ENCODE measurements at places on chromosomes 7 and 10.

DNA sequence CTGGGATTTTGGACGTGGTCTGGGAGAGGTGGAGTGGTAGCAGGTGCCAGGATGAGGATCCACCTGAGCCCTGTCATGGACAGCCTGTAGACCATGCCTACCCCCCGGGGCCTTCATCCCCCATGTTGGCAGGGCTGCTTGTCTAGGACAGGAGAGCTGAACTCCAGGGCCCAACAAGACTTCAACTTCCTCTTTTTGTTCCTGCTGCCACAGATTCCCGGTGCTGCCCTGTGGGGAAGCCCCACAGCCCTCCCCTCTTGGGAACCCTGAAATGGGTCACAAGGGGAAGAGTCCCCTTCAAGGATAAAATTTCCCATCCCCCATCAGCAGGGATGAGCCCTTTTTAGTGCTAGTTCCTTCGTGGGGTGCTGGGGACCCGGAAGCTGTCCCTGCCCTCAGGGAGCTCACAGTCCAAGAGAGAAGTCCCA is 1.3 kb upstream of the CUEDC2 start:
- no peak for DNase-seq

DNA sequence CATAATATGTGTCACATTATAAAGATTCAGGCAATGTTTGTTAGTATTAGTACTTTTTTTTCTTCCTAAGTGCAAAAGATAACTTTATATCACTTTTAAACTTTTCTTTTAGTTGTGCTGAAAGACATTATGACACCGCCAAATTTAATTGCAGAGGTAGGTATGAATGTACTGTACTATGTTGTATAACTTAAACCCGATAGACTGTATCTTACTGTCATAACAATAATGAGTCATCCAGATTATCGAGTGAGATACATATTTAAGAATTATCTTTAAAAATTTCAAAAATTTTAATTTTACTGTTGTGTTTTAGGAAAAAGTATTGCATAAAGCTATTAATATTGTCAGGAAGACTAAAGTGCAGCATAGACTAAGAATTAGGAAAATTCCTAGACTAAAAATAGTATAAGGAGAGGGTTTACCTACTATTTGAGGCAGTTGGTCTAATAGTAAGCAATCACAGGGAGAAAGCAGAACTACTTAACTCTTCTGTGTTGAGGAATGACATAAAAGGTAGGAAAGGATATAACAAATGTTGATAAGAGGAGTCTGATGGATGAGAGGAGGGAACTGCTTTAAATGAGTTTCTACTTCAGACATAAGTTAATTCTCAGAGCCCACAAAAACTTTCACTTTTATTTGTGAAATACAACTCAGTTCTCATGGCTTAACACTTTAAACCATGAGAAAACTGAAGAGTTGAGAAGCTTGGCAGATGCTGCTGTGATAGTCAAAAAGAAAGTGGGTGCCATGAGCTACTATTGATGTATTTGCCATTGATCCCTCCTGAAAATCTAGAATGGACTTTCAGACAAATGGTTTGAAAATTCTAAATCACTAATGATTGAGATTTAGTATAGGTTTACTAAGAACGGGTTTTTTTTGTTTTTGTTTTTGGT is 67.8 kb downstream of the PTEN start:
- no peak for DNase-seq

DNA sequence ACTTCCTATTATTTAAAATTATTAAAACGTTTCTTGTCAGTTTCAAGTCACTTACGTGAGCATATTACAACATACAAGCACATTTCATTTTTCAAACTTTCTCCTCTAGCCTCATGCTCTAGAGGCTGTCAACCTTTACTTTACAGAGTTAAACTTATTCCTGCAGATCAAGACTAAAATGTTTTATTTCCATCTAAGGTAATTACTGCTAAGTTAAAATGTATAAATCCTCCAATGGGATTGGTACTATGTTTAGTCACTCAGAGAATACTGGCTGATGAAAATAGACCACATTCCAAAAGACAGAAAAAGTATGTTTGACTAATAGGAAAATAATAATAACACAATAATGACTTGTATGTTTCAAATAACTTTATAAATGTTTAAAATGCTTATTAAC is 8.4 kb upstream of the TRDMT1 start:
- DNase-seq = peak; percentile 28

DNA sequence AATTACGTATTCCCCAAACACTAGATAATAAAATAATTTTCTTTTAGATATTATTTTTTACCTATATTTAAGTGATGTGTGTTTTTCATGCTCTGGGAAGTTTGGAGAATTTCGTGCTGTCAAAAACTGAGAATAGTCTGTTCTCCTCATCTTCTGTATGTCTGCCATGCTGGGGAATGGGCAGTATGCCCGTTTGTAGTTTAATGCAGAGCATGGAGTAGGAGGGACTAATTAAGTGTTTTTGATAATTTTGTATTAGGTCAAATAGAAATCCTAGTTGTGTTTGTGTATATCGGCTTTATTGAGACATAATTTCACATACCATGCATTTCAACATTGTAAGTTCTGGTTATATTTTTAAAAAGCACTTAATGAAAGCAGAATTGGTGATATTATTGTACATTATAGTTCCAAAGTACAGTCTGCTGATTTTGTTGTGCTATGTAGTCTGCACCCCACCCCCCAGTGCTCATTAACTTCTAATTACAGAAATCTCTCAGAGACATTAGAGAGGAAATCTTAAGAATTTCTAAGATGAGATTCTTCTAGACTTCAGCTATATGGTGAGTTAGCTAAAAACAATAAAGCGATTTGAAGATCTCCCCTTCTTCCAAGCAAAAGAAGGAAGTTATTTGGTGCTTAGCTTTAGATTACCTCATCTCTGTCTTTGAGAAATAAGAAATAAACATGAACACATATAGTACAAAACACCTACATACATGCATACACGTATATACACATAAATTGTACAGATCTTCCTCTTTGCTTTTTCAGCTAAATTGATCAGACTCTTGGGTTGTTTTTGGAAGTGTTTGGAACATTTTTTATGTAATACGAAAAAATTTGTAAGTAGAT is 22.2 kb downstream of the ZRANB1 start:
- DNase-seq = no peak

DNA sequence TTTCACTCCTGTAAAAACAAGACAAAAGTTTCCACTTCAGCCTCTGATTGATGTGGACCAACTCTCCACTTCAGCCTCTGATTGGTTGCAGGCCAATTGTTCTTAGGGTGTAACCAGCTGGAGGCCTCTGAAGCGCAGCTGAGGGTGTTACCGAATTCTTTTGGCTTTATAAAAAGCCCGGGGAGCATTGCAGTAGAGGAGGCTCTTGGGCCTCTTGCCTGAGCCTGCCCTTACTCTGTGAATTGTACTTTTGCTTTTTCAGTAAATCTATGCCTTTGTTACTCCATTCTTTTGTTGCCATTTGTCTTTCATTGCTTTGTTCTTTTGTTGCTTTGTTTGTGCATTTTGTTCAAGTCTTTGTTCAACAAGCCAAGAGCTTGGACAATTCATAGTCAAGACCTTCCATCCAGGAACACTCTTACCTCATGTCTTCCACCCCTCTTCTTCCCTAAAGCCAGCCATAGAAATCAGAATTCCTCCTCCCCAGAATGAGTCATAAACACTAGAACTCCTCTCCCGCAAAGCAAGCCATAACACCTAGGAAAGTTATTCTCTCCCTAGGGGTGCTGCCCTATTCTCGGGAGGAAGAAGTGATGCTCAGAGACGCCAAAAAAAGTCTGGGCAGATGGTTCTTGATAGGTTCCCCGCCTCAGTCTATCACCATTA is 53.5 kb upstream of the ARMC3 start:
- no peak for DNase-seq

GRCh38 chr7:67847092-67847787 is 850.6 kb downstream of the TYW1 start:
- DNase-seq = no peak

DNA sequence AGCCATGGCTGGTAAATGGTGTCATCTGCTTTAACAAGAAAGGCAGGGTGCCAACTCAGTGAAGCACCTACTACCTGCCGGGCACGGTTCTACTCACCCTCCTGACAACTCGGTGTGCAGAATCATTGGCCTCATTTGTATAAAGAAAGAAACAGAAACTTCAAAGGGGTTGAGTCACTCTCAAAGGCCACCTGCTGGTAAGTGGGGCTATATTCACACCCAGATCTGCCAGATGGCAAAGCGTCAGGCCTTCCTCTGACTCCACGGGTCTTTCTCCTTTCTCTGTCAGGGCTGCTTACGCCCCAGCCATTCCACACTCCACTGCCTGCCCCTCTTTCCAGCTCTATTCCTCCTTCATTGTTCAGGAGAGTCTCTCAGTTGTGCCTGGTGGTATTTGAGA is 309.2 kb downstream of the GFRA1 start:
- peak; percentile 61 for DNase-seq

DNA sequence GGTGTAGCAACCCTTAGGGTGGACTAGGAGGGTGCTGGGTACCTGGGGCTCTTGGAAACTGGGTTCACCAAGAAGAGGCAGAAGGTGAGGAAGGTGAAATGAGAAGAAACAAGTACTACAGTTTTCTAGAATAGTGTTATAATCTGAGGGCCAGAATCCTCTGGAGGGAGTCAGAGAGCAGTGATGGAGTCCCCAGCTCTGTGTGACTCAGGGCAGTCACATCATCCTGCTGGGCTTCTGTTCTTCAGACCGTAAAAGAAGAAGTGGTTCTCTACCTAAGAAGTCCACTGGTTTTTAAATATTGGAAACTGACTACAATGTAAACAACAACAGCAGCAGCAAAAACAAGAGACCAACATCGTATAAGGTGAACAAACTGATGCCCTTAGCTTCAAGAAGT is 197.3 kb downstream of the PRPF18 start:
- DNase-seq = peak; percentile 51

GRCh38 chr10:6195846-6196245 is 6.9 kb upstream of the PFKFB3 start:
- DNase-seq = no peak

DNA sequence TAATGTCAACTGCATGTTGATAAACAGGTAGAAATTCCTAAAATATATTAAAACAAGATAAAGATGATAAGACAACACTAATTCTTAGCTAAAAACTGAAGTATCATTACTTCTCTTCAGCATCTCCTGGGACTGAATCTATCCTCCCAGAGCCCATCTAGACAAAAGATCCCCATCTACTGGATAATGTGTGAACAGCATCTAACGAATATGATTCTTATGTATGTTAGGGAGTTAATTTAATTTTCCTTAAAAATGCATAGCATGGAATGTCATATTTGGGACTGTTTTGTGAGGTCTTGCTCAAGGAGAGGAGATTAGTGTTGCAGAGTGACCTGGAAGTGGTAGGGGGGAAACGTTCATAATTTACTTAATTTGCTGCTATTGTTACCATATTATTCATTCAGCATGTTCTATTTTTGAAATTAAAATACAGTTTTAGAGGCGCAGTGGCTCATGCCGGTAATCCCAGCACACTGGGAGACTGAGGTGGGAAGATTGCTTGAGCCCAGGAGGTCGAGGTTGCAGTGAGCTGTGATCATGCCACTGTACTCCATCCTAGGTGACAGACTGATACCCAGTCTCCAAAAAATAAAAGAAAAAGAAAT is 305.1 kb upstream of the CSTF2T start:
- peak; percentile 61 for DNase-seq

- DNase-seq = no peak
Measured at GRCh38 chr10:72517244-72517643, 108.6 kb downstream of the MICU1 start.

GRCh38 chr7:134276951-134277350 is 39.8 kb downstream of the SLC35B4 start:
- no peak for DNase-seq

Measured in astrocyte of the hippocampus (primary cell).